ENCODE measurements at places on chromosomes 7 and 10. TPM values are rescaled to one million over a fixed set of nuclear protein-coding genes. Genes with fewer than 3 reads are reported as not detected.

PRKCQ gene
- total RNA-seq: 46.3 TPM

SCART1 gene
- 2.9 TPM for total RNA-seq

CCDC71L gene
- total RNA-seq: 20.9 TPM

ERVW-1 gene
- not detected for total RNA-seq

SFTPA2 gene
- total RNA-seq: not detected

GGCT gene
- total RNA-seq: 78.7 TPM

SFTPA1 gene
- total RNA-seq: not detected

MYL10 gene
- not detected for total RNA-seq

ENO4 gene
- not detected for total RNA-seq

ARHGEF5 gene
- 7.5 TPM for total RNA-seq

APBB1IP gene
- 64.8 TPM for total RNA-seq

PARP12 gene
- 29.9 TPM for total RNA-seq

CPEB3 gene
- total RNA-seq: 2.2 TPM

HTRA1 gene
- total RNA-seq: not detected

RRP12 gene
- total RNA-seq: 51.0 TPM

TMEM139 gene
- total RNA-seq: 2.0 TPM

UCMA gene
- not detected for total RNA-seq

VAX1 gene
- total RNA-seq: not detected

MYO3A gene
- not detected for total RNA-seq

DTX2 gene
- 20.5 TPM for total RNA-seq

ZNF239 gene
- 0.56 TPM for total RNA-seq

CTNNA3 gene
- not detected for total RNA-seq

CCL26 gene
- not detected for total RNA-seq

ASAH2 gene
- total RNA-seq: 1.8 TPM

KAT6B gene
- total RNA-seq: 22.8 TPM

STOX1 gene
- total RNA-seq: 0.36 TPM

GBX1 gene
- not detected for total RNA-seq

TACR2 gene
- not detected for total RNA-seq

STK32C gene
- total RNA-seq: 29.3 TPM

ELMO1 gene
- 75.3 TPM for total RNA-seq

CAPZA2 gene
- 133 TPM for total RNA-seq

CYP3A7 gene
- total RNA-seq: not detected

SLC13A1 gene
- total RNA-seq: not detected

EPDR1 gene
- total RNA-seq: 3.4 TPM

ACSM6 gene
- total RNA-seq: not detected

All from activated CD8-positive, alpha-beta T cell treated with anti-CD3 and anti-CD28 coated beads for 36 hours (primary cell).